Tongue (tissue), 3 donors: ENCODE measurements at places on chromosomes 7 and 10.

DNA sequence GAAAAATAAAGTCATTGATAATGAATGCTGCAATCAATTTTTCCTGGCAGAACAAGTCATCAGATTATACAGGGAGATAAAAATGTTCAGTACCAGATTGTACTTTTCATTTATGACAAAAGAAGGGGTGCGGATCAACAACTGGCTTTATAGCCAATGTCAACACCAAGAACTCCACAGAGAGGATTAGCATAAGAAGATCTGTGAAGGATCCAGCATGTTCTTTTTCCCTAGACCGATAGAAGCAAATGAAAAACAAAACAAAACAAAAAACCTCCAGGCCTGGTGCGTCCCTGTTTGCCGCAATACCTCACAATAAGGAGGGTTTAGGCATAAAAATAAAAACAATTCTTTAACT, 34.7 kb upstream of the PRKAR2B start:
- no peak for DNase-seq

DNA sequence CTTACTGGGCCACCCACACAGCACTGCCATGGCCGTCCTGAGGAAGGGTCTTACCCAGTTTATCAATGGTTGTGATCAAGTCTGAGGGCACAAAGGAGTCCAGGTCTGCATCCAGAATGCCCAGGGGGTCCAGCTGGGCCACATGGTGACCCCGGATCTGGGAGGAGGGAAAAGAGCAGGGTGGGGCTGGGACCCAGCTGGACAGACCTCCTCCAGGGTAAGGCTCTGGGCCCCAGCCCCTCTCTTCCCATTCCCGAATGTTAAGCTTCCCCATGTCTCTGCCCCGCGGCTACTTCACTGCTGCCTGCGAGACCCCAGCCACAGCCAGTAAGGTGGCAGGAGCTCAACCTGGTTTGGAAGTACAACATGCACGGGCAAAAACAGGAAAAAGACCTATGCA, 9.5 kb downstream of the OGDHL start:
- no peak for DNase-seq

DNA sequence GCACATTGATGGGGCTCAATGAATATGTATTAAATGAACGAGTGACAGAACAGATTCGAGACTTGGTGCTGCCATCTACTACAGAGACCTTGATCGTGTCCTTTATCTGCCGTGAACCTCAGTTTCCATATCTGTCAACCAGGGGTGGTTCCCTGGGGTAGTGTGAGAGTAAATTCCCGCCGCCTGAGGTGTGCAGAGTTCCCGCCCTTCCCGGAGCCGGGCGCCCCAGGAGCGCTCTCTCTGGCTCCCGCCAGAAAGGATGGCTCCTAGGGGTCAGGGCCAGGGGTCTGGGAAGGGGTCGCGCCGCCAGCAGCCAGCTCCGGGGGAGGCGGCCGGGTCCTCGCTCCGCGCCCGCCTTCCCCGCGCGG, 333 bp upstream of the PLCE1 start:
- DNase-seq, result no peak

DNA sequence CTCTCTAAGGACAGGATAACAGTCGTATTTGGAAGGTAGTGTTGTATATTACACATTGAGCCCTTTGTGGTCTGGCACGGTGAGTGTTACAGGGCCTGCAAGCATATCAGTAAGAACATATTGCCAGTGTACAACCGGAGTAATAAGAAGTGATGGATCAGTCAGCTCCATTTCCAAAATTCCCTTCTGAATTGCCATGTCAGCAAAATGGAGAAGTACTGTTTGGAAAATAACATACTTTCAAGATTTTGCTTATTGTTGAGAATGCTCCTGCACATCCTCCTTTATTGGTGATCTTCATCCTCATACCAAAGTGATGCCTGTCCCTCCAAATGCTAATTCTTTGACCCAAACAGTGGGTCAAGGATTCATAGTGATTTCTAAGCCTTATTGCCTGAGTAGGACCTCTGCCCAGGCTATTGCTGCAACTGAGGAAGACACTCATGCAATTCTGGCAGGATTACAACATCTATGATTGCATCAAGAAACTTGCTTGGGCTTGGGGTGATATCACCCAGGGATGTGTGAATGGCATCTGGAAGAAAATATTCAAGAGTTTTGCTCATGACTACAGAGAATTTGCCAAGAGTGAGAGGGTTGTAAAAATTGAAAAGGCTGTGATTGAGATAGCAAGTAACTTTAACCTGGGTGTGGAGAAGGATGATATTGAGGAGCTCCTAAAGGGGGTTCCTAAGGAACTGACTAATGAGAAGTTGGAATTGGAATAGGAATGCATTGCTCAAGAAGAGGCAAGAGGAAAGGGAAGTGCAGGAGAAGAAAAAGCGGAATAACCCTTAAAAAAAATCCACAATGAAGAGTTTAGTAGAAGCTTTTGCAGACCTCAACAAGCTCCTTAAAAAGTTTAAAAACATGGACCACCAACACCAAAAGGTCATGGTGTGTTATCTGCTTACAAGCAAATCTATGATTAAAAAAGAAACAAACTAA, 452.2 kb upstream of the SORCS1 start:
- DNase-seq, result no peak

DNA sequence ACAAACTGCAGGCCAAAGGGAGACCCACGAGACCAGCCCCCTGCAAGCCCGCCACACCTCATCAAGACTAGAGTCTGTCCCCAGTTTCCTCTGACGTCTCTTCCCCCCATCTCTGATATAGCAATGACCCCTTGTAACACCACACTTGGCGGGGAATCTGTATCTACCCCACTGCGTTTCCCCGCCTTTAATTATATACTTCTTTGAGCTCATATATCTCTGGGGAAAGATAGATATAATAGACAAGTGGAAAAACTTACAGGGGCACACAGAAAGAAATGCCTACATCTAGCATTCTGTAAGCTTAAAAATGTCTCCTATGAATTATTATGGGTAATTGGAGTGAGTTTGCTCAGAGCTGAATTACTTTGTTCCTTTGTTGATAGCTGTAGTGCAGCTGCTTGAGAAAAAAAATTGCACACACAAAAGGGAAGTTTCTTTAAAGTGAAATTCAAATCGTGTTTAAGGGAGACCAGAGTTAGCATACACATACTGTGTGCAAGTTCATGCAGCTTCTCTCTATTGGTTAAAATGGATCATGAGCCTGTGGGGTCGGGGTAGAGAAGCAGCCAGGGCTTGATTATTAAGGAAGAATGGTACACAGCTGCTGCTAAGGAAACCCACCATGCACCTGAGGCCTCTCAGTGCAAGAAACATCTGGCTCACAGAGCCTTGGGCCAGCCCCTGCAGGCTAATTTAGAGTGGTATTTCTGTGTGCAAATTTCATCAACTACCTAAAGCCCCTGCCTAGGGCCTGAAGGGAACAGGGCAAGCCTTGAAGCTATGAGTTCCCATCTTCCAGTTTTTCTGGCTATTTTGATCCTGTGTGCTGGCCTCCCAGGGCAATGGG, 32.5 kb downstream of the CDCA7L start:
- peak; percentile 11 for DNase-seq
